ENCODE measurements at places on chromosomes 4 and X. TPM values are rescaled to one million over a fixed set of nuclear protein-coding genes. Genes with fewer than 3 reads are reported as not detected.

The GSX2 gene
- polyA plus RNA-seq = not detected

- DNase-seq = no peak
Measured at GRCh38 chrX:31609130-31609529, 537.3 kb upstream of the FTHL17 start.

- DNase-seq = no peak
Measured at GRCh38 chr4:26082565-26082964, 168.5 kb downstream of the SMIM20 start.

- no peak for DNase-seq
Measured at GRCh38 chr4:108861334-108861733, 98.5 kb upstream of the ETNPPL start.

- no peak for DNase-seq
Measured at GRCh38 chrX:15864023-15864422, 9.4 kb upstream of the AP1S2 start.

DNA sequence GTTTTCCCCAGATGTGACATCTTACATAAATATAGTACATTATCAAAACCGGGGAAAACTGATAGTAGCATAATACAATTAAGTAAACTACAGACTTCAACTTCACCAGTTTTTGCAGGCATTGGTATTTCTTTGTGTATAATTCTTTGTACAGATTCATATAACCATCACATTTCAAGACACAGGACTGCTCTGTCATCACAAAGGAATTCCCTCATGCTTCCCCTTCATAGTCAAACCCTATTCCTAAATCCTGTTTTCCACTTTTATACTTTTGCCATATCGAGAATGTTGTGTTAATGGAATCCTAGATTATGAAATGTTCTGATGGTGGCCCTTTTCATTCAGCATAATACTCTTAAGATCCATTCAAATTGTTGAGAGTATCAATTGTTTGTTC lies 36.0 kb downstream of the STIM2 start:
- no peak for DNase-seq

DNA sequence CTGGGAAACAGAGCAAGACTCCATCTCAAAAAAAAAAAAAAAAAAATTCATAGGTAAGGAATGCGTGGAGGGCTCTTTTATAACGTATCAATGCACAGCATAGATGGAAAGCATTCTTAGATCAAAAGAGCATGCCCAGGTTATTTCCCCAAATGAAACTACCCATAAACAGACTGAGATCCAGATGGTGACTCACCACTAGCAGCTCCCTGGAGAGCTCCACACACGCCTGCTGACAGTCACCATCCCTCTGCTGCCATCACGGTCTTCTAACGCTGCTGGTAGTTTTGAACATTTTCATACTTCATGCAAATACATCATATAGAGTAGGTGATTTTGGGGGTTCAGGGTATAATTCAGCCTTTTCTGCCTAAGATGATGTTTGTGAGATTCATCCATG lies 136.9 kb downstream of the ASMT start:
- DNase-seq = no peak

Measured in left renal pelvis (tissue), 4 donors.